Uterine smooth muscle cell (primary cell): ENCODE measurements at places on chromosomes 3 and 15. TPM values are rescaled to one million over a fixed set of nuclear protein-coding genes. Genes with fewer than 3 reads are reported as not detected.

Gene P2RY14
- not detected in 2 replicates for total RNA-seq

Gene CPNE9
- total RNA-seq = not detected in 2 replicates

Gene FBXL22
- 0.22 and 1.5 TPM in 2 replicates for total RNA-seq

Gene SLC15A2
- 0.11 and 0.75 TPM in 2 replicates for total RNA-seq

Gene UBAP1L
- 1.3 and 1.7 TPM in 2 replicates for total RNA-seq

Gene ATP13A5
- not detected in 2 replicates for total RNA-seq

Gene OTOL1
- total RNA-seq = not detected in 2 replicates

Gene P3H2
- 14.1 and 15.7 TPM in 2 replicates for total RNA-seq

Gene DGKG
- total RNA-seq = 1.1 and 6.3 TPM in 2 replicates

Gene LDHAL6B
- total RNA-seq = under 0.01 TPM in 1 of 2 replicates, not detected in the other

Gene COX5A
- total RNA-seq = 34.6 and 45.7 TPM in 2 replicates

Gene C2CD4B
- total RNA-seq = 0.25 TPM in 1 of 2 replicates, not detected in the other

Gene STAB1
- 0.44 and 0.62 TPM in 2 replicates for total RNA-seq

Gene CYP11A1
- under 0.01 and 0.11 TPM in 2 replicates for total RNA-seq

Gene IGSF10
- total RNA-seq = 0.33 and 0.37 TPM in 2 replicates

Gene RPL39L
- total RNA-seq = 31.7 and 65.0 TPM in 2 replicates

Gene ARHGEF26
- total RNA-seq = 2.1 and 2.2 TPM in 2 replicates

Gene MFGE8
- total RNA-seq = 100 and 165 TPM in 2 replicates

Gene SLC22A13
- total RNA-seq = 0.22 and 0.25 TPM in 2 replicates

Gene PLXND1
- total RNA-seq = 56.2 and 66.1 TPM in 2 replicates

Gene CCDC9B
- 32.9 and 46.2 TPM in 2 replicates for total RNA-seq

Gene ASB14
- under 0.01 TPM in 1 of 2 replicates, not detected in the other for total RNA-seq

Gene ABHD14A
- 3.0 and 10.7 TPM in 2 replicates for total RNA-seq

Gene GABRG3
- total RNA-seq = not detected in 2 replicates

Gene WDR72
- total RNA-seq = not detected in 2 replicates
